ENCODE measurements at places on chromosomes 12 and 14.

- DNase-seq, result no peak
Measured at GRCh38 chr14:24078146-24078545, 6.8 kb downstream of the CPNE6 start.

DNA sequence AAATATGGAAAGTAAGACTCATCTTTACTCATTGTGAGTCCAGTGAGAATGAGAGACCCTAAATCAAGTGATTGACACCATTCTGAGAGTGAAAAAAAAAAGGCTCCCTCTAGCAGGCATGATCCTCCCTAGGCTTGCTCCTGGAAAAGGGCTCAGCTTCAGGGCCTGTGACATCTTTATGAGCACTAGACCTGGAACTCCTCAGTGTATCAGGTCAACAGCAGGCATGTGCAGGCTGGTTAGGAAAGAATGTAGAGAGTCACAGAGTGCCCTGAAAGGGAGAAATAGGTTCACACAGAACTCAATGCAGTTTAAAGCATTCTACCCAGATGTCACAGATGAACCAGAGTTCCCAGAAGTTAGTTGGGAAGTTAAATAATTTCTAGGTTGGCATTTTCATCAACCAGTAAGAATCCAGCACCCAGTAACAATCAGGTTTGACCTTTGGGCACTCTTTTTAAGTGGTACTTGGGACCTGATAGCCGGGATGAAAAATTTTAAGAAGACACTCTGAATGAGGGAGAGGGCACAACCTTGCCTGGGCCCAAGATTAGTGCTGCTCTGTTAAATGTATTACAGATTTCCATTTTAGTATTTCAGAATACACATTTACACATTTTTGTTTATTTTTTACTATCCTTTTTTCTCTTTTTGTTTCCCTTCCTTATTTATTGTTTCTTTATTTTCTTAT lies 828.8 kb downstream of the C12orf50 start:
- DNase-seq, result no peak

GRCh38 chr12:118689793-118690192 lies 291.5 kb upstream of the SRRM4 start:
- no peak for DNase-seq

GRCh38 chr12:57092529-57092862 lies 3.6 kb downstream of the NAB2 start:
- no peak for DNase-seq

DNA sequence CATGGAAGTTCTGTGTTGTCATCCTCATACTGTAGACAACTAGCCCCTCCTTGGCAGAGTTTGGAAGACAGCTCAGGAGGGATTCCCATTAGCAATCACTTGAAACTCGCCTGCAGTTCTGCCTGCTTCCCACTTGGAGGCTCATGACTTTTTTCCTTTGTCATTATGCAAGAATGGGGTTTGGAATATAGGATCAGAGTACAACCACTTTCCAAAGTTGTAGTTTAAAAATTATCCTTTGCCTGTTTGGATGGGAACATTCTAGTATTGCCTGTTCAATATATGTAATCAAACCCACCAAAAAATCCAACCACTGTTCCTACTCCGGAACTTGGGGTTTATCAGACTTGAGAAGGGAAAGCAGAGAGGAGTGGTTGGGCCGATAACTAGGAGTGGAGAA lies 2.1 kb upstream of the GPD1 start:
- peak; percentile 24 for DNase-seq

GRCh38 chr12:24948420-24948756 lies 513 bp downstream of the BCAT1 start:
- DNase-seq, result no peak

GRCh38 chr14:96956464-96957239 lies 159.5 kb downstream of the VRK1 start:
- DNase-seq, result no peak

- DNase-seq, result no peak
Measured at GRCh38 chr12:3381059-3382047, 109.7 kb upstream of the PRMT8 start.

DNA sequence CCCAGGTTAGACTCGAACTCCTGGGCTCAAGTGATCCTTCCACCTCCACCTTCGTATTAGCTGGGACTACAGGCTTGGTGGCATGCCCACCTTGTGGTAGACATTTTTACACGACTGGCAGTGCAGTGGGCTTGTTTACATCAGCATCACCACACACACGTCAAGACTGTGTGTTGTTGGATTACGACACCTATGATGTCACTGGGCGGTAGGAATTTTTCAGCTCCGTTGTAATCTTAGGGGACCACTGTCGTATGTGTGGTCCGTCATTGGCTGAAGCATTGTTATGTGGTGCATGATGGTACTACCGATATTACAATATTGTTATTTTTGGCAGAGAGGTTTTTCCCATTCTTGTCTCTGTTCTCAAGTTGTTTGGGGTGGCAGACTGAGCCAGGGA lies 50.7 kb downstream of the TSPAN9 start:
- no peak for DNase-seq

- DNase-seq, result no peak
Measured at GRCh38 chr12:51450806-51451205, 26.2 kb downstream of the SLC4A8 start.

GRCh38 chr12:11713202-11713601 lies 63.7 kb downstream of the ETV6 start:
- DNase-seq, result no peak

DNA sequence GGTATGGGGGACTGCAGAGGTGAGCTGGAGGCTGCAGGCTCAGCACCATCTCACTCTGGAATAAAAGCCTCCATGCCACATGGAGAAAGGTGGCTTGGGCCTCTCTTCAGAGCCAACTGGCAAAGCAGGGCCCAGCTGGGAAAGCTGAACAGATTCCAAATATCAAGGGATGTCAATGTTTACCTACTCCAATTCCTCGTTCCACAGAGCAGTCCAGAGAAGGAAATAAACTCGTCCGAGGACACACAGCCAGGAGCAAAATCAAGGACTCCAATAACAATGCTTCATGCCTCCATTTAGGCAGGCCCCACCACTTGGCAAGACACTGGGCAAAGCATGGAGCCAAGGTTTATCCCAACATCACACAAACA lies 36.3 kb upstream of the PNMA1 start:
- no peak for DNase-seq

DNA sequence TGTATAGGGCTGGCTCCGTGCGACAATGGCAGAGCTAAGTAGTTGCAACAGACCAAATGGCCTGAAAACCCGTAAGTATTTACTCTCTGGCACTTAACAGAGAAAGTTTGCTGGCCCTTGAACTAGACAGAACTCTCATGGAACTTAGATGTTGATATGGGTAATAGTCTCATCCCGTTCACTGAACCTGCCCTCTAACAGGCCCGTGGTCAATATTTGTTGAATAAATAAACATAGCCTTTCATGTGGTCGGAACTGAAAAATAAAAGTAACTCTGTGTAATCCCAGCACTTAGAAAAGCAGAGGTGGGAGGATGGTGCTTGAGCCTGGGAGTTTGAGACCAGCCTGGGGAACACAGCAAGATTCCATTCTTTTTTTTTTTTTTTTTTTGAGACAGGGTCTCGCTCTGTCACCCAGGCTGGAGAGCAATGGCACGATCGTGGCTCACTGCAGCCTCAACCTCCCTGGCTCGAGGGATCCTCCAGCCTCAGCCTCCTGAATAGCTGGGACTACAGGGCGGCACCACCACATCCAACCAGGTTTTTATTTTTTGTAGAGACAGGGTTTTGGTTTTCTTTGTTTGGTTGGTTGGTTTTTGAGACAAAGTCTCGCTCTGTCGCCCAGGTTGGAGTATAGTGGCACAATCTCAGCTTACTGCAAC lies 29.7 kb downstream of the KDM2B start:
- DNase-seq, result no peak

DNA sequence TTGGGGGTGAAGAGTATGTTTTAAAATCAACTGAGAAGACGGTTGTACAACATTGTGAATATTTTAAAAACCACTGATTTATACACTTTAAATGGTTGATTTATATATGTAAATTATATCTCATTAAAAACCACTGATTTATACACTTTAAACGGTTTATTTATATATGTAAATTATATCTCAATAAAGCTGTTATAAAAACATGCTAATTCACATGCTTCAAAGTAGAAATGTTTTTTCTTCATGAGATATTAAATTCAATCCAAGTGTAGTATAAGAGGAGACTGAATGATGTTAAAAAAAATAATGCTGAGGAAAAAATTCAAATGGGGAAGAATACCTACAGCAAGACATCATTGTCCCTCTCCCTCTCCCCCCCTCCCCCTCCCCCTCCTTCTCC lies 92.9 kb downstream of the ATXN2 start:
- DNase-seq, result no peak

DNA sequence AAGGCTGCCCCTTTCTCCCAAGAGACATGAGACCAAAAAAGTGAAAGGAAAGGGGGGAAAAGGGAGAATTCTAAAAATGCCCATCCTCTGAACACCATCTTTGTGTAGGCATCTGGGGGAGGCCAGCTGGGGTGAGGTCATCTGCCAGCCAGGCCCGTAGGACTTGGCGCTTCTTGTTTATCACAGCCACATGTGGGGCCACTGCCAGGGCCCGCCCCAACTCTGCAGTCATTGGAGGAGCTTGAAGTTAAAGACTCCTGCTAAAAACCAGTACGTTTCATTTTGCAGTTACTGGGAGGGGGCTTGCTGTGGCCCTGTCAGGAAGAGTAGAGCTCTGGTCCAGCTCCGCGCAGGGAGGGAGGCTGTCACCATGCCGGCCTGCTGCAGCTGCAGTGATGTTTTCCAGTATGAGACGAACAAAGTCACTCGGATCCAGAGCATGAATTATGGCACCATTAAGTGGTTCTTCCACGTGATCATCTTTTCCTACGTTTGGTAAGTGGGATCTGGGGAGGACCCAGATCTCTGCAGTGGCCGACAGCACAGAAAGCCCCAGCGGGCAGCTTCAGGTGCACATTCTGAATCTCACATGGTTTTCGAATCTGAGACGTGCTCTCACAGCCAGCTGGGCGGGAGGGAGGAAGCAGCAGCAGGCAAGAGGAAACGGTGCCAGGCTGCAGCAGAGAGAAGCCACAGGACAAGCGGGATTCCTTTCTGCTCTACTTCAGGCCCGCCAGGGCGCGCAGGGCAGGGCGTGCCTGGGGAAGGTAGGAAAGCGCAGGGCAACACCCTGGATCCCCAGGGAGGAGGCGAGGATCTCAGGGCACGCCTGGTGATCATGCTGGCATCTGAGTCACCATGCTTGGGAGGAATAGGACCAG lies at the start of gene P2RX7:
P2RX7 (plus strand) TSS at position 276 of the 881 bp plus-strand sequence; CDS start at position 371, 95 bp downstream.
- peak; percentile 70 for DNase-seq

DNA sequence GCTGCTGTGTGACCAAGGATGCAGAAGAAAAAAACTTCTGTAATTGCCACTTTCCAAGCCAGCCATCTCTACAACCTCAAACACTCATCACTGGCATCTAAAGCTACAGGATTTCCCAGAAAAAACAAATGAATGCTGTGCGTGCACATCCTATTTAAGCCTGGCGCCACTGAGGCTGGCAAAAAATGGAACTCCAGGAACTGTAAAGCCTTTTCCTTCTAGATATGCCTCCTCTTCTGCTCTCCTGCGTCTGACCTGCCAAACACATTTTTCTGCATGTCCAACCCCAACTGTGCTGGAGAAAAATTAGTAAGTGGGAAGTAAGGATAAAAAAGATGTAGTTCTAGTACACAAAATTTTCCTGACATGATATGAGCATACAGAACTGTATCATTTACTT lies 184.9 kb downstream of the ITPR2 start:
- no peak for DNase-seq

DNA sequence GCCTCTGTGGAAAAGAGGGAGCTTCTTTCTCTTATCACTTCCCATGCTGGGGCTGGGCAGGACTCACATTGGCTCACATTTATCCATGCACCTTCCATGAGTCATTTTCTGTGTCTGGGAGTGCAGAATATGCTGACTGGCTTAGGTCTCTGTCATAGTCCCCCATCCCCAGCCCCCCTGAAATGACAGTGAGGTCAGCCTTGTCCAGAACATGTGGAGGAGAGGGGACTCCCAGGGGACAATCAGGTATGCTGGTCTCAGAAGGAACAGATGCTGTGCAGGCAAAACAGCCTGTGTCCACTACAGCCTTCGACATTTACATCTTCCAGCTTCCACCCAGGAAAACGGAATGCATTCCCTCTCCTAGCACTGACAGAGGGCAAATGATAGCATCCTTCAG lies 35.0 kb downstream of the ADGRD1 start:
- DNase-seq, result no peak

GRCh38 chr14:38143659-38144505 lies 63.8 kb upstream of the SSTR1 start:
- DNase-seq, result no peak

GRCh38 chr12:132429946-132430643 lies 59.9 kb upstream of the FBRSL1 start:
- peak; percentile 95 for DNase-seq

- DNase-seq, result peak; percentile 89
Measured at GRCh38 chr14:51860825-51861499, 550 bp downstream of the GNG2 start.

DNA sequence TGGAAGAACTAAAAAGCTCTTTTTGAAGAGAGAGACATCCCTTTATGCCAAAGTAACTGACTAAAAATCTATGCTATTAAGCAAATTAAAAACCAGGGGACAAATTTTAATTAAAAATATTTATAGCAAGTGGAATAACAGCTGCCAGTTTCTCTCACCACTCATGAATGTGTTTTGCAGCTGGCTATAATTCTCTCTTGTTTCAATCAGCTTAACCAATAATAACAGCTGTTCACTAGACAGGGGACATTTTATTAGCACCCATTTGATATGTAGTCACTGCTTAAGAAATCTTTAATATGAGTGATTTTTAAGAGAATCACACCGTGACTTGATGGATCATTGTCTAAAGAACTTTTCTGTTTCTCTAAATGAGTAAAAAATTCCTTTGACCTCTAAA lies 34.2 kb upstream of the KRR1 start:
- DNase-seq, result no peak

DNA sequence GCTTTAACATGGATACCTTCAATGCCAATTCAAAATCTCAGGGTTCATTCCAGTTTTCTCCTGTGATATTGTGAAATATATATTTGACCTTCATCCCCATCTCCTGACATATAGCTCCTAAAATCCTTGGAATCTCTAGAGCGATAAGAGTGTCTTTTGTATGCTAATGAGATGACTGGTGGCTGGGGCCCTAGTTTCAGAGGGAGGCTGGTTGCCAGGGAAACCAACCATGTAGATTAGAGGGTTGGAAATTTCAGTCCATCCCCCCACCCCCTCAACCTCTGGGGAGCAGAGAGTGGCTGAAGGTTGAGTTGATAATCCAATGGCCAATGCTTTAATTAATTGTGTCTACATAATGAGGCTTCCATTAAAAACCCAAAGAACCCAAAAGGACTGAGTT lies 59.4 kb downstream of the SDR9C7 start:
- DNase-seq, result no peak

GRCh38 chr12:123269395-123269892 lies 2.2 kb downstream of the CDK2AP1 start:
- DNase-seq, result peak; percentile 97

DNA sequence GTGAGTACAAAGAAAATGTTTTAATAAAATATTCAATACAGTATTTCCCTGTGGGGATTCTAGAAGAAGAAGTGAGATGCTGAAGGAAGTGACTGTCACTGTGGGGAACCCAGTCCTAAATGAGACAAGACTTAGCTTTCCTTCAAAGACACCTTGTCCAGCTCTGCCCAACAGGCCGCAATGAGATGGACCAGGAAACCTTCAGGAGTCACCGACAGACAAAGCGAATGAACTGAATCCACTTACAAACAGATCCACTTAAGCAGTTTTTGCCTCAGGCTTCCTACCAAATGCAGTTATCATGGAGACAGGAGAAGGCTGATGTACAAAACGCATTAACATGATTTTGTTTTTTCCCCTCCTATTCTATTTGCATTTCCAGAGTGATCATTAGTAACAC lies 9.6 kb downstream of the KCNJ8 start:
- no peak for DNase-seq
